ENCODE measurements at places on chromosomes 1 and 21.

- no peak for DNase-seq
These were observed 112.4 kb downstream of the PIK3R3 start for GRCh38 chr1:46020010-46020409.

GRCh38 chr1:218754477-218754876 lies 409.3 kb downstream of the TGFB2 start:
- DNase-seq: no peak

DNA sequence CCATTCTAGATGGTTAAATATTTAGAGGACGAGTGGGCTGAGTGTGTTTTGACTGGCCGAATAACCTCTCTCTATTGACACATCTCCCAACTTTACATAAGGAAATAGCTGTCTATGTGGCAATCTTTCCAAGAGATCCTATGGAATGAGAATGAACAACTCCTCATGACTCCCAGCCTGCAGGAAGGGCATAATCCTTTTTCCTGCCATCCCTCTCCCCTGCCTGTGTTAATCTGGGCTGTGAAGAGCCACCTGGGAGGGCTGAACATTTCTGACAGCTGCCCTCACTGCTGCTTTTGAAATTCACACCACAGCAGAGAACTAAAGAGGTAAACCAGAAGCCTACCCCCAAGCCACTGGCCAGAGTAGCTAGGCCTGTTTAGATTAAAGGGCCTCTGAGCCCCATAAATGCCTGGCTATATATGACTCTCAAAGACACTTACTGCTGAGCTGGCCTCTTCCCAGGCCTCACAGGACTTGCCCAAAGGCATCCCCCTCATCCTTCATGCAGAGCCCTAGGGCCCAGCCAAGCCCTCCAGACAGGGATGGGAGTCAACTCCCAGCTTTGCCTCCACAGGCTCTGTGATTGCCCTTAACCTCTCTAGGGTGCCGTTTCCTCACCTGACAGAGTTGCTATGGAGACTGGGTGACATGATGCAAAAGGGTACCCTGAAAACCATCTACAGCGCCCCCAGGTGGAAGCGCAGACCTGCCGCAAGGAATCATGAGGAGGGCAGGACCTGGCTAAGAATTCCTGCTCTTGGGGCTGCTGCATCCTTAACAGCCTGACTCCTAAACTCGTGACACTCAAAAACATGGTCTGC lies 42.0 kb upstream of the LDLRAP1 start:
- peak; percentile 11 for DNase-seq

- no peak for DNase-seq
These were observed 23.2 kb downstream of the GLUL start for GRCh38 chr1:182368358-182368757.

DNA sequence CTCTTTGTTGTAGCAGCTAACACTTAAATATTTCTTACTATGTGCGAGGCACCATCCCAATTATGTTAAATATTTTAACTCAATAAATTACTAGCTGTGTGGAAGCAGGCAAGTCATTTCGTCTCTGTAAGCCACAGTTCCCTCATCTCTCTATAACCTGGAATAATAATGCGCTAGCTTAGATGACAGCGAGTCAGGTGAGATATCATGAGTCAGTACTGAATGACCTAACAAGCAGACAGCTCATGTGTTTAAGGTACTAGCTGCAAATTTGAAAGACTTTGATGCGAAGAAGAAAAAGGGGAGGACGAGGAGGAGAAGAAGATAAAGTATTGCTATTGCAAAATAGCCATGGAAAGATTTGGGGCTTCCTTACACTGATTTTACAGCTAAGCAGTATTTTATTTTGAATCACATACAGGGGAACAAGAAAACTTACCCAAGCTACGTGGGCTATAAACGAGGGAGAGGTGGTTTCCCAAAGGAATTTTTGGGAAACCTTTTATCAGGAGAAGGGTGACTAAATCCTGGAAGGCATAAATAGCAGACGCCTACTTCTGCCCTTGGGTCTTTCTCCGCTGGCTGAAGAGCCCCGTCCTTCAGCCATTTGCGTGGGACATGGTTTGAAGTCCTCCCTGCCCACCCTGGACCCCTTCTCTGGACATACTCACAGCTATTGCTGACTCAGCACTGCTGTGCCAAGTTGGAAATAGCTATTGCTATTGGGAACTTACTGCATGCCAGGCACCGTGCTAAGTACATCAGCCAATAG lies 8.9 kb downstream of the CITED4 start:
- no peak for DNase-seq

DNA sequence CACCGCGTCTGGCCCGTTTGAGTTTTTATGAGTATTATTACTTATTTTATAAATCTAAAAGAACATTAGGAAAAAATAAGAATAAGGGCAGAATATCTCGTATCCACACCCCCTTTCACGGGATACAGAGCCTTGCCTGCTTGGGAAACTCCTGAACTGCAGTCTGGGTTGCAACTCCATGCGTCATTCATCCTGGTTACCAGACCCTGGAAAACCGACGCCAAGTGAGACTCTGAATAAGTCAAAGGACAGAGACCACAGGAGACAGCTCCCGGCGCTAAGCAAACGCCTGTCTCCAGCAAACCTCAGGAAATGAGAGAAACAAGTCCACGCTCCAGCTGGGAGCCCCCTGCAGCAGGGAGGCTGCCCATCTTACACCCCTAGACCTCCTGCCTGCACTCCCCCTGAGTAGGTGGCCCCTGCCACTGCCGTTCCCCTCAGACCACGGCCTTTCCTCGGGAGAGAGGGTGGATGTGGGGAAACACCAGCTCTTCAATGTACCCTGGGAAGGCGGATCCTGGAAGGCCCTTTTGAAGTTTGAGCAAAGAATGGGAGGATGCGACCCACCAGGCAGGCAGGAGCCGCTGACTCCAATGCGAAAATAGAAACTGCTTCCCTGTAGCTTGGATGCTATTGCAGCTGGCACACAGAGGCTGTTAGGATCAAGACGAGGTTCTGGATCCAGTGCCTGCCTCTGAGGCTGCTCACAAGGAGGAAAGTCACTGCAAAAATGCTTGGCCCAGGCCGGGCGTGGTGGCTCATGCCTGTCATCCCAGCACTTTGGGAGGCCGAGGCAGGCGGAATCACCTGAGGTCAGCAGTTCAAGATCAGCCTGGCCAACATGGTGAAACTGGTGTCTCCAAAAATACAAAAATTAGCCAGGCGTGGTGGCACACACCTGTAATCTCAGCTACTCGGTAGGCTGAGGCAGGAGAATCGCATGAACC lies 37.7 kb upstream of the GPR157 start:
- DNase-seq: no peak

- no peak for DNase-seq
These were observed at the start of gene LHX4 for GRCh38 chr1:180229483-180230415. TSS of gene LHX4 (plus strand) at chr1:180230264. CDS start at chr1:180230530, 266 bp downstream.

GRCh38 chr1:147083919-147084272 lies 88.4 kb downstream of the PRKAB2 start:
- DNase-seq: no peak

DNA sequence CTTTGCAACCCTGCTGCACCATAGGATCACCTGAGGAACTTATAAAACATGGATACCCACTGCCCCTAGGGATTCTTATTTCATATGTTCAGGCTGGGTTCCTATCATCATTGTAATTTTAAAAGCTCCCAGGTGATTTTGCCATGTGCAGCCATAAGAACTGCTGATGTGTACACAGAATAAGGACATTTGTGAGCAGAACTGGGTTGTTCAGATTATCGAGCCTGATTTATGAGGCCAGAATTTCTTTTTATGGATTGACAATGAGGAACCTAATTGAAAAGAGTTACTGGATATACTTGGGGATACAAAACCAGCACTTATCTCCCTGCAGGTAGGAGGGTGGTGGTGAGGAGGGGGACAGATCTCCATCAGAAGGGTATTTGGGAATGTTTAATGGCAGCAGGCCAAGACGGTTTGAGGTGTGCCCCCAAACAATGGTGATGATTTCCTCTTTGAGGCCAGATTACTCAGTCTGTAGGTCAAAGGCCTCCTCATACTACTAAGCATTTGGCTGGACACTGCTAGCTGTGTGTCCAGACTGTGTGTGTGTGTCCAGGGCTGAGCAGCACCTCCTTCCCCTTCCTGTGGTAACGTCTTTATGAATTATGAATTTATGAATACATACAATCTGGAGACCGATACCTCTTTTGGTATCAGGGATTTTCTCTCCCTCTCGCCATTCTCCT lies 18.9 kb downstream of the NOS1AP start:
- DNase-seq: no peak

DNA sequence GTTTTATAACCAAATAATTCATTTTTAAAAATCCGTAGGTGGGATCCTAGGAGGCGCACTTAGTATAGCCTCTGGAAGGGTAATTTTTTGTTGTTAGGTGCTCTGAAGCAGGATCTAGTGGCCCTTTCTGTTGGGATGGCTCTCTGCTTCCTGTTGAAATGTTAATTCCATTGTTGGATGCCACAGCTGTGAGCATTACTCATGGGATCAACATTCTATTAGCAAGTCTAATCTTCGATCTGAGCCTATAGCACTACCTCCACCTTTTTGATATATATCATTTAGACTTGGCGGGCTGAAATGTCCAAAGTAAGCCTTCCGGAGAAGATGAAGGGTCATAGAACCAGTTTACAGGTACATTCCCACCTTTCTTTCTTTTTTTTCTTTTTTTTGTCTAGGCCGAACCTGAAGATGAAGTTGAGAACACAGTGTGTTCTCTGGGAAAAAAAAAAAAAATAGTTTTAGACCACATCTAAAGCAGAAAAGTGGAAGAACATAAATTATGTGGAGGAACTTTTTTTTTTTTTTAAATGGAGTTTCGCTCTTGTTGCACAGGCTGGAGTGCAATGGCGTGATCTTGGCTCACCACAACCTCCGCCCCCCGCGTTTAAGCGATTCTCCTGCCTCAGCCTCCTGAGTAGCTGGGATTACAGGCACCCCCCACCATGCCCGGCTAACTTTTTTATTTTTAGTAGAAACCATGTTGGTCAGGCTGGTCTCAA lies 1.4 kb downstream of the CXADR start:
- DNase-seq: no peak

- no peak for DNase-seq
These were observed 13.5 kb upstream of the PPP1R8 start for GRCh38 chr1:27816921-27817630.

DNA sequence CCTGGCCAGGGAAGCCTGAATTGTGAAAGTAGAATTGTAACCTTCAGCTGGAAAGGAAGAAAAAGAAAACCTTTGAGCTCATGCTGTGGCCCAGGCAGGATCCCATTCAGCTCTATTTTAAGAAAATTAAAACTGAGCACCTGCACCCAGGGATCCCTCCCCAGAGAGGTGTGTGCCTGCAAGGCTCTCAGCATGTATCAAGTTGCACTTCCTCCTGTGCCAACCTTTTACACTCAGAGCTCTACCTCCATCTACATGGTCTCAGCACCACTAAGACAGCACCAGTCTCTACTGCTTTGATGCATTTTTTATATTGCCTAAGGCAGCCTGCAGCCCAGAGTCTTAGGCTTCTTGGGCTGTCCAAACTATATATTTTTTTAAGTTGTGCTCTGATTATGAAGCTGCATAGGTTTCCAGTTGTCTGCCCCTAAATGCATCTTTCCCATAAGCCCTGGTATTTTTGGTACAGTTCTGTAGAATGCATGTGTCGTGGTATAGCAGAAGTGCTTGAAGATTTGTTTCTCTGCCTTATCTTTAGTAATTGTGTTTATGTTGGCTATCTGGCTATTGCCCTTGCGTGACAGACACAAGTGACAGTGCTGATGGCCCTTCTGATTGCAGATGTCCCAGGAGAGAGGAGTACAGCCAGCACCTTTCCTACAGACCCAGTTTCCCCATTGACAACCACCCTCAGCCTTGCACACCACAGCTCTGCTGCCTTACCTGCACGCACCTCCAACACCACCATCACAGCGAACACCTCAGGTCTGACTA lies 63.1 kb downstream of the PTPRC start:
- no peak for DNase-seq

- no peak for DNase-seq
These were observed 639 bp upstream of the DNAJB4 start for GRCh38 chr1:78003882-78004718.

DNA sequence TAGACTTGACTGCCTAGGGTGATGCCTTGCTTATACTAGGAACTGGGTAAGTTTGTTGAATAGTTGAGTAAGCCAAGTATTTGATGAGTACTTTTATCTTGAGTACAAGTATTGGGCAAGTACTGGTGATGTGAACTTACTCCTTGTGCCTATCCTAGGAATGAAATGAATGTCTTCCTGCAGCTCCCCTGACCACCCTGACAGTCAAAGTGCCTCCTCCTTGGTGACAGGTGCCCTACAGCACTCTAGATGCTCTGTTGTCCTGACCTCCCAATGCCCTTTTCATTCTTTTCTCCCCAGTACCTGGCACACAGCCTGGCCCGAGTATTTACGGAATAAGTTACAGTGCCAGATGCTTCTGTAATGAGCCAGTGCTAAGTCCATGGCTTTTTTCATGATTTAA lies 25.5 kb downstream of the PCSK9 start:
- DNase-seq: no peak

DNA sequence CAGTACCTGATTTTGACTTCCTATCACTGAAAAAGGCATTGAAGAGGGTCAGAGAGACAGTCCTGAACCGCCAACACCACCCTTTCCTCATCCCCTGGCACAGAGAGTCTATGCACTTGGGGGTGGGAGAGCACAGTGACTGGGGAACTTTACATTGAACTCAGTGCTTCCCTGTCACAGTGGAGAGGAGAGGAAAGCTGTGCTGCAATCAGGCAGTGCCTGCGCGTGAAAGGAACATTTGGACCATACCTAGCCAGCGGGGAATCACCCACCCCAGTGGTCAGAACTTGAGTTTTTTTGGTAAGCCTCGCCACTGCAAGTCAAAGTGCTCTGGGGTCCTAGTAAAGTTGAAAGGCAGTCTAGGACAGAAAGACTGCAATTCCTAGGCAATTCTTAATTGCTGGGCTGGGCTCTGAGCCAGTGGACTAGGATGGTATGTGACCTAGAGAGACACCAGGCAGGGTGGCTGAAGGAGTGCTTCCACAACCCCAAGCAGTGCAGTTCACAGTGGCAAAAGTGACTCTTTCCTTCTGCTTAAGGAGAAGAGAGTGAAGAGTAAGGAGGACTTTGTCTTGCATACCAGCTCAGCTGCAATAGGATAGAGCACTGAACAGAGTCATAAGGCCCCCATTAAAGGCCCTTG lies 9.4 kb upstream of the HENMT1 start:
- DNase-seq: no peak

DNA sequence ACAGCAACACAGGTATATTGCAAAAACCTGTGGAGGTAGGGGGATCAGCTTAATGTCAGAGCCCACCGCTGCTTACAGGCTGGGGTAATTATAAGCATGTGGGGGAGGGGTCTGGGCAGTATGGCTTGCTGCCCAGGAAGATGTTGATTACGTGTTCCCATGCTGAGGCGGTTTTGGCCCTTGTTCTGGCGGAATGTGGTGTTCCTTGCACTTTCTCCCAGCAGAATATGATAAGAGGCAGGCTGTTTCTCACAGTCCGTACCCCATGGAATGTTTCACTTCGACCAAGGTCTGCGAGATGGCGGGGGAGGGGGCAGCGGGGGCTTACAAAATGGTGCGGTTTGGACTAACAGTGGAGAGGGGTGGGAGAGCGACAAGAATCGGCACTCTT lies 9.8 kb upstream of the HPCAL4 start:
- no peak for DNase-seq

GRCh38 chr1:28927266-28927647 lies 12.9 kb downstream of the EPB41 start:
- DNase-seq: peak; percentile 14

All from CD4-positive, alpha-beta T cell treated with Interleukin-4 for 1 hour (primary cell).